ENCODE measurements at places on chromosomes 3 and 15.

DNA sequence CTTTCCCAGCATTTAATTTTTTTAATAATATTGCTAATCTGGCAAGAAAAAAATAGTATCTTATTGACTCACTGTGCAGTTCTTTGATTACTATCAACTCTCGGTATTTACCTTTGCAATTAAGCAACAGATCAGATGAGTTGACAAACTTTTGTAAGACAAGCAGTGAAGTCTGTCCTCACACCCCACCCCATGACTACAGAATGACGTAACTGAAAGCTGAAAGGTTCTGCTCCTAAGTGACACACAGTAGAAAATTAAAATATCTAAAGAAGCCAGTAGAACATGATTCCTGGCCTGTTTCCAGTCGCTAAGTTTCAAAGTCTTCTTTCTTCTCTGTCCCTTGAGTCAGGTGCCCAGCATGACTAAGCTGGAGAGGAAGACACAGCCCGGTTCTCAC lies 135.5 kb downstream of the STT3B start:
- DNase-seq = no peak

DNA sequence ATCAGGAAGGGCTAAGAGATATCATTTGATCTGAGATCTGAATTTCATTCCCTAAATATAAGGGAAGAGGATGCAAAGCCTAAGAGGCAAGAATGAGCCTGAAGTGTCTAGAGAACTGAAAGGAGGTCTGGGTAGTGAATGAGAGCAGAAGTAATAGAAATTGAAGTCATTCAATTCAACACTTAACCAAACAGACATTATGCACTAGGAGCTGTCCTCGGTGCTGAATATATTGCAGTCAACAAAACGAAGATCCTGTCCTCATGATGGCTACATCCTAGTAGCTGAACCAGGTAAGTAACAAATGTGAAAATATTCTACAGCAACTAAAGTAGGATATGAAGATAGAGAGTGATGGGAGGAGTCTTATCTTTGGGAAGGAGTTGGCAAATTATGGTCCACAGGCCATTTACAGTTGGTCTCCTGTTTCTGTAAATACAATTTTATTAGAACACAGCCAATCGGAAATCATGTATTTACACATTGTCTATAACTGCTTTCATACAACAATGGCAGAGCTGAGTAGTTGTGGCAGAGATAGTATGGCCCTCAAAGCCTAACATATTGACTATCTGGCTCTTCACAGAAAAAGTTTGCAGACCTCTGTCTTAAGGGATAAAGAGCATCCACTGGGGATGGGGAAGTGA lies 192.9 kb upstream of the CADPS start:
- no peak for DNase-seq

DNA sequence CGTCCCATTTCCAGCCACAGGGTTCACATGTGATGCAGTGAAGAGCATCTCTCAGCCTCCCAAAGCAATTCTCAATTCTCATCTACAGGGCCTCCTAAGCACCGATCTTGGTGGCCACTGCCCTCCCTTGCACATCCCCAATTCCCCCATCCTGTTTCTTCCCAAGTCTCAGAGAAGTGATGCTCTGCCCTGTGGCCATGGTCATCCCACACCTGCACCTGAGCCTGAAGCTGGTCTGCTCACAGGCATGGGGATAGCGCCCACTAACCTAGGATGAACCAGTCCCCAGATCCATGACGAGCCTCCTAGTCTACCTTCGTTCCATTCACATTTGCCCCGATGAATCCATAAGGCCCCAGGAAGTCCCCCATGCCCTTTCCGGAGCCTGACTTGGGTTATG lies 201.5 kb downstream of the UACA start:
- no peak for DNase-seq

DNA sequence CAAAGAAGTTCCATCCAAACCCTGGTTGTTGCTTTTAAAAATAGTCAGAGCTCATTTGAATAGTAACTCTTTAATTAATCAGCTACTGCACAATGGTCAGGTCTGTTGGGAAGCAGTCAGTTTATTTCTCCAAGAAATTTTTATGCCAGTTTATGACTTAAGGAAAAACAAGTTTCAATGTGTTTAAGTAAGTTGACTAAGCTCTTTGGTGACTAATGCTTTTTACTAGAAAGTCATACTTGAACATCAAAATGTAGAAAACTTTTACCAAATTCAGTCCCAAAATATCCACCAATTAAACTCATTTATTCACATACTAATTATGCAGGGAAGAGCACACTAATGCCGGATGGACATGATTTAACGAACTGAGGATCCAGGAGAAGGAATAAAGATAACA lies 22.1 kb downstream of the PRICKLE2 start:
- no peak for DNase-seq

- DNase-seq = no peak
Observed at GRCh38 chr3:156433910-156434309, 121.0 kb downstream of the SSR3 start.

DNA sequence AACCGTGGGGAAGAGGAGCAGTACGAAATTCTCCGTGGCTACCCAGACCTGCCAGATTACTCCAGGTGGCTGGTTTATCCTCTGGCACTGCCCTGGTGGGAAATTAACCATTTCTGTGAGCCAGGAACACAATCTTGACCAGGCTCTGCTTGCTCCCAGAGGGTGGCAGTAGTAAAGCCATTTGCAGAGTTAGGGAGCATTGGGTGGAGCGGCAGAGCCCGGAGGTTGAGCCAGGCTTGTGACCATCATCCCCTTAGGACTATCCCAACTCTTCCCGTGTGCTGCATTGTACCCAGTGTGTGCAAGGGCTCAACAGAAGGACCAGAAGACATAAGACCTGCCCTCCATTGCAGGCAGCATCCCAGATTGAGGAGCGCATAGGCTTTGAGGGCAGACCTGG lies 5.3 kb downstream of the KNG1 start:
- no peak for DNase-seq

DNA sequence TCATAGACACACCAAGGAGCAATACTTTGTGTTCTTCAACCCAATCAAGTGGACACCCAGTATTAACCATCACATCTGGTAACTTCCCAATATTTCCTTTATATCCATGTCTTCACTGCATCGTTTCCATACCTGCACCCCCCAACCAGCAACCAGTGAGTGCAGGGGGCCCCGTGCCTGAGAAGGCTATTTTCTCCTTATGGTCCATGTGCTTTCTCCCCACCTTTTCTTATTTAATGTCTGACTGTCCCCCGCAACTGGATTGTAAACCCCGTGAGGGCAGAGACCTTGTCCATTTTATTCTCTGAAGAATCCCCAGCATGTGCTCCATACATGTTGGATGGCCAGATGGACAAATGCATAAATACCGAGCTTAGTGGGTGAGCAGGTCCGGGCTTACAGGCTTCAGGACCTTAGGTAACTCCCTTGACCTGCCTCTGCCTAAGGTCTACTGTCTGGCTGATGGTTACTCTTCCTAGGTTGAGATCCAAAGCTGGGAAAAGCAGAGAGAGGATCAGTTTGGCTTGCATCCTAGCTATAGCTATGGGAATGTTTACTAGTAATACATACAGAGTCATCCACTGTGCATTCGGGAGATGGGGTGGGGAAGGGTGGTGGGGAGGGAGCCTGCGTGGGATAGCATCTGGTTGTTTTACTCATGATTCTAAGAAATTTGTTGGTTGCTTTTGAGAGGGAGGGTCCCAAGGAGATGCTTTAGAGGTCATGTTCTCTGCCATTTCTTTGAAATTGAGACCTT lies 41.5 kb downstream of the PXYLP1 start:
- DNase-seq = no peak

- DNase-seq = no peak
Observed at GRCh38 chr3:194588236-194588635, 45.0 kb downstream of the TMEM44 start.

DNA sequence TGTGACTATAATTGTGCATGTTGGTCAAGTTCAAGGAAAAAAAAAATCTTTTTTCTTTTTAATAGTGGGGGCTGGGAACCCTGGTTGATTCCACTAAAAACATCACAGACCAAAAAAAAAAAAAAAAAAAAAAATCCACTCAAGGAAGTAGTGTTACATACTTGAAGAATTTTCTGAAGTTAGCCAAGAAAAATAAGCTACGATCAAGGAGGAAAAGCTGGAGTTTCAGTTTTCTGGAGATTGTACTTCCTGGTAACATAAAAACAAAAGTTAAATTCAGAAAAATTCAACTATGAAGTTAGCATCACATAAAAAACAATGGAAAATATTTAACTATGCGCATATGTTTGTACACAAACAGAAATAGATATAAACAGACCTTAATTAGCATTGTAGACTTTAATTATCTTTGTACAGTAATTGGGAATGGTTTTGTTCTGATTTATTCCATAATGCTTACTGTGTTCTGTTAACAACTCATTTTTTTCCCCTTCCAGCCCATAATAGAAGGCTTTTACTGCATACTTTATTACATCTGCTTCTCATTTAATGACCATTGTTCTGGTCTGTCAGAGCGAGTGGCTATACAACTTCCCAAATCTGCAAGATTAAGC lies 194.3 kb downstream of the RORA start:
- no peak for DNase-seq

DNA sequence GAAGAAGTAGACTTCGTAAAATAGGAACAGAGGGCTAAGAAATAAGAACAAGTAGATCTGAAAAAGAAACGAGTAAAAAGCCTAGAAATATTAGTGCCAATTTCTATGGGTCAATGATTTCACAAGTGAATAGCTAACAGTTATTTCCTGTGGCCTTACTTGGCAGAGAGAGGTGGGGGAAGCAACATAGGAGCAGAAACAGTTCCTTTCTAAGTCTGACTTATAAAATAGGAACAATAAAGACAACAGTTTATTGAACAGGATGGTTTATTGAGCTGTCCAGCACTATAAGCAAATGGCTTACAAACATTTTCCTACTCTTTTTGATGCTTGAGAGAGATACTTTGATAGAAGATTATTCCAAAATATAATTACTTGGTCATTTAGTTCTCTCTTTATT lies 37.9 kb downstream of the AGTR1 start:
- no peak for DNase-seq
